Suprapubic skin (tissue), 4 donors: ENCODE measurements at places on chromosomes 5 and 9.

- no peak for DNase-seq
Observed at GRCh38 chr9:82996941-82997340, 66.0 kb downstream of the RASEF start.

GRCh38 chr5:173355561-173355960 is 27.3 kb upstream of the STC2 start:
- DNase-seq, result no peak

GRCh38 chr9:136703276-136703860 is 9.0 kb upstream of the DIPK1B start:
- DNase-seq, result no peak

GRCh38 chr5:172834415-172835289 is 601 bp downstream of the ERGIC1 start:
- no peak for DNase-seq

DNA sequence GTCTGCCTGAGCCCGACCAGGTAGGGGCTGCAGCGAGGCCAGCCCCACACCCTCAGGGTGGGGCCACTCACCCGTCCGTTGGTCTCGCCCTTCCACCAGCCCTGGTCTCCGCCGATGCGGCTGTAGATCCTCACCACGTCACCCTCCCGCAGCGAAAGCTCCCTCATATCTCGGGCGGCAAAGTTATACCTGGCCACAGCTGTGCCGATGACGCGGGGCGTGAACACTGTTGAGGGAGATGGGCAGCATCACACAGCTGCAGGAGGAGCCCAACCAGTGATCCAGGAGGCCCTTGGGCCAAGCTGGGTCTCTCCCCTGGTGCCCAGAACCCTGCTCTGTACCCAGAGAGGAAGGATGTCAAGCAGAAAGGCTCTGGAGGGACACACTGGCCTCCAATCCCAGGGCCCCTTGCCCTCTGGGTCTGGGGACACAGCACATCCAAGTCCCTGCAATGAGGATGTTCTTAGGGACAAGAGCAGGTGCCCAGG is 30.3 kb upstream of the SARDH start:
- no peak for DNase-seq

DNA sequence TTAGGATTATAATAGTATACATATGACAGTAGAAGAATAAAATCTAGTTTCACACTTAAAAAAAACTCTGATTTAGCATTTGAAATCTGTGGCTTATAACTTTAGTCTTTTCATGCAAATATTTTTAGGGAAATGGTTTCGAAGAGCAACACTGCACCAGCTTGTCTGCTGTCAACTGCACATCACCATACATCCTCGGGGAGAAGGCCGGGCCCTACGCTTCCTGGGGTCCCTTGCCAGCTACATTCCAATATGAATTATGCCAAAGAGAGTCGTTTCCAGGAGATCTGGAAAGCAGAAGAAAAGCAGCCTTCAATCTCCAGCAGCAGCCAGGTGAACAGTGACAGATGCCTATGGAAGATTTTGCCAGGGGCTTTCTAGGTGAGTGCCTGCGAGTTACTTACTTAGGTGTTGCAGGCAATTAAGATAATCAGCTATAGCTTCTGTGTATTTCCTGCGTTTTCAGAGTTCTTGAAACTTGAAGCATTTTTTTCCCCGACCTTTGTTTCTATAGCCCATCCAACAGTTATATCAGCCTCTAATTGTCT is 166.8 kb downstream of the TRPM3 start:
- DNase-seq, result no peak

- DNase-seq, result no peak
Observed at GRCh38 chr9:70580606-70581195, 166.2 kb upstream of the KLF9 start.

- DNase-seq, result no peak
Observed at GRCh38 chr5:102596113-102596512, 97.3 kb upstream of the SLCO6A1 start.

DNA sequence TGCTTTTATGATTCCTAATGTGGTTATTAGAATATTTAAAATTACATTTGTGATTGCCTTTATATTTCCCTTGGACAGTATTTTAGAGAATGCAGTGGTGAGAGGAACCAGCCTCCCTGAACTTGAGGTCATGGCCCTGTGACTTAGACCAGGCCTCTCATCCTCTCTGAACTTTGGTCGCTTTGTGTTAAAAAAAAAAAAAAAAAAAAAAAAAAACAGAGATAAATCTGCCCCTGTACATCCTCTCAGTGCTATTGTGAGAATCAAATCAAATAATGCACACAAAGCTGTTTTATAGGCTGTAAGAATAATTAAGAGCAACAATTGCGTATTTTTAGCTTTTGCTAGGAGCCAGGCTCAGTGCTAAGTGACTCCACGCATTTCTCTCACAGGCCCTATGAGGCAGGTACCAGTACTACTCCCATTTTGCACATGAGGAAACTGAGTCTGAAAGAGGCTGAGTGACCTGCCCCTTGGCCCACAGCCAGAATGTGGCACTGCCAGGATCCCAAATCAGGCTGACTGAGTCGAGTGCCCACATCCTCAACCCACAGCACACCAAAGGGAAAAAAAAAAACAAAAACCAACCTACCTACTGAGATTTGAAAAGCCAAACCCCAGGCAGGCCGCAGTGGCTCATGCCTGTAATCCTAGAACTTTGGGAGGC is 110.3 kb upstream of the LARP1 start:
- DNase-seq, result no peak

GRCh38 chr9:93592008-93592642 is 15.7 kb downstream of the PHF2 start:
- no peak for DNase-seq

DNA sequence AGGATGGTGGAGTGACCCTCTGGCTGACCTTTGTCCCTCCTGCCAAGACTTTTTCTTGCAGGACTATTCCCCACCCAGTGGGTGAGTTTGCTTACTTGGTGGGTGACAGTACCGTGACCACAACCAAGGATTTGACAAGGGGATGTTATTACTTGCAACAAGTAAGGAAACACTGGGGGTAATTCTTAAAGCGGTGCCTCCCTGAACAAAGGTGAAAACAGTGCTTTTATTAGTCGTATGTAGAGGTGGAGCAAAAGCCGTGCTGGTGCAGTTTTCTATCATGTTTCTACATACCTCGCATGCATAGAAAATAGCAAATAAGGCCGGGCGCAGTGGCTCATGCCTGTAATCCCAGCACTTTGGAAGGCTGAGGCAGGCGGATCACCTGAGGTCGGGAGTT is 41.0 kb upstream of the KDM4C start:
- no peak for DNase-seq

DNA sequence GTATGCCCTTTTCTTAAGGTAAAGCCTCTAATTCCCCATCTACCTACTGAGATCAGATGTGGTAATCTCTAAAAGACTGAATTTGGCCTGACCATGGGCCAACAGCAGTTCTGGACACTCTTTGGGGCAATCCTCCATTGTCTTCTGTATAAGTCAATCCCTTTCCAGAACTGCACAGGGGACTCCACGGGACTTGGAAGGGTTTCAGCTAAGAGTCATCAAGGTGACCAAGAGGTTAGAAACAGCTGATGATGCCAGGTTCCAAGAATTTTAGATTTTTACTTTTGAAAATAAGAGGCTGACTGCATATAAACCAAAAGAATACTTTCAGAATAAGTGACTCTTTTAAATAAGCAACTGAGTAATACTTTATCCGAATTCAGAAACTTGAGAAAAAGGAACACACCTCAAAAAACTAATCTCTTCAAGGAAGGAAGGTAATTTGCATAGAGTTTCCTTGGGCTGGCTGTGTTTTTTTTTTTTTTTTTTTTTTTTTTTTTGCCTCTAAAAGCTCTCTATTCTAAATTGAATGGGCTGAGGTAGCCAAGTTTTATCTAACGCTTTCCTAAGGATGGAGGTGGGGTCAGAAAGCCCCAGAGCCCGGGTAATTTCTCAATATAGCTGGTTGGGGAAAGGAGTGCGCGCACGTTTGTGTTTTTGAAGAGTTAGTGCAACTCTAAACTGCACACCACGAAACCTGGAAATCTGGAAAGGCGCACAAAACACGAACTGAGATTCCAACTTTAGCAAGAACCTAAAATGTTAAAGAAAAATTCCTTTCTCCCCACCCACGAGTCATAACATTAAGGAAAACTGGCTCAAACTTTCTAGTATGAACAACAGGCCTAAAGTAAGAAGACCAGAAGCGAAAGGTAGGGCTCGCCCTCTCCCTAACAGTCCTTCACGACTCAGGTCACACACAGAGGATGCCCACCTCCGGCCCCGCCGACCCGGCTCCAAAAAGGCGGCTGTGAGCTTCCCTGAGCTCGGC is 1.3 kb downstream of the VCP start:
- DNase-seq, result no peak

DNA sequence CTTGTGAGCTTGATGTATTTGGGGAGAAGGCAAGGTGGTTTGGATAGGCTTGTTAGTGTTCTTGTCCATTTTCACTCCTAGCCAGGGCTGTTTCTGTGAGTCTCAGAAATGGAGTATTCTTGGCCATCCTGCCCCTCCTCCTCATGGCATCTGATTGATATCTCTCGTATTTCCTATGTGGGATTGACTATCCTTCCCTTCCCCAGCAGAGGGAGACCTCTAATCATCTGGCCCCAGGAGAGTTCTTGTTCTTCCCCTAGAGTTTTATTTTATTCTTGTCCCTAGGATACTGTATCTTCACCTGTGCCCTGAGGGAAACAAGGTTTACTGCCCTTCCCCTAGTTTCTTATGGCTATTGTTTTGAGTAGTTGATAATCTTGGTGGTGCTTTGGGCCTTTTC is 114.4 kb downstream of the VPS13A start:
- no peak for DNase-seq

DNA sequence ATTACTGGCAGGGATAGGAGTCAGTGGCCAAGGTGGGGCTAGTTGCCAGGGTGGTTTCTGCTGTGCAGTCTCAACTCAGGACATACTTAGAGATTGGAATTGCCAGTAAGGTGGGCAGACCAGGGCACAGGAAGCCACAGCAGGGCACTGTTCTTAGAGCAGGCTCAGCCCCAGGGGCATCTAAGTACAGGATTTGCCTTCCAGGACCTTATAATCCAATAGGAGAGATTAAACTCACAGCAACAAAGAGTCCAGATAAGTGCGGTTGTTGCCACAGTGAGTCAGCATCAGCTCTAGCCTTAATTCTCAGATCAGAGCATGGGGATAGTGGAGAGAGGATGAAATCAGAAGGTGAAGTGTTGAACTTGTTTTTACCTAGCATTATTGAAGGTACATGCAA is 265.8 kb upstream of the TRPC7 start:
- no peak for DNase-seq

- DNase-seq, result no peak
Observed at GRCh38 chr9:108991479-108991878, 21.8 kb downstream of the CTNNAL1 start.

DNA sequence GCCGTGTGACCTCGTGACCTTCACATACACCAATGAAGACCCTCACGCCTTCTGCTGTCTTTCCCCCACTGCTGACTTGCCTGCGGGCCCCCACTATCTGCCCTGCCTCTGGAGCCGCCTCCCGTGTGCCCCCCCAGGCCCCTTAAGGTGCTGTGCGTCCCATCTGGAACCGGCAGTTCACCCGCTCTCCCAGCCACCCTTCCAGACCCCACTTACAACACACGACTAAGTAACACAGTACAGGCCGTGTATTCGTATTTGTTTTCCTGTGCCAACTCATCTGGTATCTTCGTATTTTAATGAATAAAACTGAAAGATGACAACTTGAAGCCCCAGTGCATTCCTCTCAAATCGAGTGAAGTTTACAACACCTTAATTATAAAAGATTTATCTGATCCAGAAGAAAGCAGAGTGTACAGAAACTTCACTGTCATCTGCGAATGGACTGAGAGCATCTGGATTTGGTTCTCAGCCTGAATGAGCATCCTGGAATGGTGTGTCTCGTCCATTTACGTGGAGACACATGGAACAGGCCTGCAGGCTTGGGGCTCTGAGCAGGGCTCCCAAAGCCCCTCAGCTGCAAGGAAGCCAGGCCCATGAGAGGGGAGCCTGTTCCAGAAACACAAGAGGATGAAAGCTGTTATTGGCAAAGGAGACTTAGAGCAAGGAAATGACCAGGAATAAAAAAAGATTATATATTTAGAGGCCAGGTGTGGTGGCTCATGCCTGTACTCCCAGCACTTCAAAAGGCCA is 21.9 kb upstream of the TERT start:
- no peak for DNase-seq

DNA sequence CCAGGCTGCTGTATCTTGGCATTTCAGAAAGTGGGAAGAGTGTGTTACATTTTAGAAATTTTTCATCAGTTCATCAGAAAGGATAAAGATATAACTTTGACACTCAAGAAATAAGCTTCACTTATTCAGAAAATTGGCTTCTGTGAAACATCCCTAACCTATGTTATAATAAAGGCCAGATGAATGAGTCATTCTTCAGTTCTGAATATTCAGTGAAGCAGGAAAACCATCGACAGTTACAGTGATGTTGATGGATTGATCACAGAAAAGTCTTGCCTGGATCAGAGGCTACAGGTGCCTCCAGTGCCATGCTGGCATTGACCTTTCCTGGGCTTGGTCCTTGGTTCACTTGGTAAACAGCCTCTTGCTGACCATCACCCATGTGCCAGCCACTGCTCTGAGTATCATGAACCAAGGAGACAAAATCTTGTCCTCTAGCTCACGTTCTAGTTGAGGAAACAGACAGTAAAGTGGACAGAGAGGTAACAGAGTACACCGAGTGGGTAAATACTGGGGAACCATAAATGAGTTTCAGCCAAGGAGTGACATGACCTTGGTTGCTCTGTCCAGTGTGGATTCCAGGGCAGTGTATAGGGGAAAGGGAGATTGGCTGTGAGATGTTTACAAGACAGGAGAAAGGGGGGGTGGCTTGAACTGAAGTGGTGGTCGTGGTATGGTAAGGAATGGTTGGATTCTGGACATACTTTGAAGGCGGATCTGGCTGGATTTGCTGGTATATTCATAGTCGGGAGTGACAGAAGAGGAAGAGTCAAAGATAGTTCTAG is 98.6 kb downstream of the AMBP start:
- DNase-seq, result no peak

GRCh38 chr5:139468421-139468931 is 2.3 kb upstream of the SMIM33 start:
- no peak for DNase-seq

GRCh38 chr9:3214741-3215140 is 311.1 kb downstream of the RFX3 start:
- no peak for DNase-seq

DNA sequence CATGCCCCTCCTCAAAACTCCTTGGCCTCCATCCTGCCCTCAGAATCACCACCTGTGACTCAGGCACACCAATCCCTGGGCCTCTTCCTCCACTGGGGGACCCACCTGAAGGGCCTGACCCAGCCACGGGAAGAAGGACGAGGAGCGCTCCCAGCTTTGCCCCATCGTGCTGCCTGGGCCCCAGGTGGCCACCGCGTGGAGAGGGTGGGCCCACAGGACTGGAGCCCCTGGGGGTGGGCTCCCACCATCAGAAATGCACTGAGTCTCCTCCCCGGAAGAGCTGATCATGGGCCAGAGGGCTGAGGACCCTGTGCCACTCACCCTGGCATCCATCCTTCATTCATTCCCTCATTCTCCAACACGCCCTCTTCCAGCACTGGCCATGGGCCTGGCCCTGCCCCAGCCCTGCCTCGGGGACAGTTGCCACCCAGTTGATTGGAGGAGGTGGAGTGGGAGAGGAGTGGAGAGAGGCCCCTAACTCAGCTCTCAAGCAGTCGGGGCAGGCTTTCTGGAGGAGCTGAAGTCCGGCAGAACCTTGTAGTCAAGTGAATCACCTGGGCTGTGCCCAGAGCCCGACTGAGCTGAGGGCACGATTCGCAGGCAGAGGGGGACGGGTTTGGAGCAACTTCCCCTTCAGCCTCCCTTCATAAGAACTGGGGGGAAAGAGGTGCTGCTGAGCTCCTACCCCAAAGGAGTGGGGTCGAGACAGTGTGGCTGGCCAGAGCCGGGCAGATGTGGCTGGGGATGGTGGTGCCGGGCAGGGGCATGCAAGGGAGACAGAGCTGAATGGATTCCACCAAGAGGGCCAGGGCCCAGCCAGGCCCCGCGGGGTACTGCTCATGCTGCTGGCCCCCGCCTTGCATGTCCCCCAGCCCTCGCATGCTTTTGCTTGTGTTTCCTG is 29.6 kb downstream of the DNM1 start:
- DNase-seq, result no peak
